ENCODE measurements at places on chromosomes 12 and 14.

GRCh38 chr14:69625299-69626131 lies 14.1 kb downstream of the SUSD6 start:
- DNase-seq = no peak

DNA sequence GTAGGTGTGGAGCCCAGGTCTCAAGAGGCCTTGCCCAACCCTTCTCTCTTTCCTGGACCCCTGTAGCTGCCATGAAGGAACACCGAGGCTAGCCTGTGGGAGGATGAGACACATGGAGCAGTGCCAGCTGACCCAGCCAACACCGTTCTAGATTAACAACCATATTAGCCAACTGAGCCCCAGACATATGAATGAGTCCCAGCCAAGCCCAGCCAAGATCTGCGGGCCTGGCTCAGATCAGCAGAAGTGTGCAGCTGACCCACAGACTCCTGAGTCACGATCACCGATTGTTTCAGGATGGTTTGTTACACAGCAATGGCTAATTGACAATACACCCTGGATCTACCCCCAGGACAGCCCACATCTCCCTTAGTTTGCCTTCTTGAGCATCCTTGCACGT lies 82.1 kb downstream of the NTF3 start:
- DNase-seq = peak; percentile 25

GRCh38 chr12:27076928-27077327 lies 5.5 kb downstream of the C12orf71 start:
- no peak for DNase-seq

- DNase-seq = no peak
These were observed 210.8 kb downstream of the C12orf50 start for GRCh38 chr12:87818441-87818840.

DNA sequence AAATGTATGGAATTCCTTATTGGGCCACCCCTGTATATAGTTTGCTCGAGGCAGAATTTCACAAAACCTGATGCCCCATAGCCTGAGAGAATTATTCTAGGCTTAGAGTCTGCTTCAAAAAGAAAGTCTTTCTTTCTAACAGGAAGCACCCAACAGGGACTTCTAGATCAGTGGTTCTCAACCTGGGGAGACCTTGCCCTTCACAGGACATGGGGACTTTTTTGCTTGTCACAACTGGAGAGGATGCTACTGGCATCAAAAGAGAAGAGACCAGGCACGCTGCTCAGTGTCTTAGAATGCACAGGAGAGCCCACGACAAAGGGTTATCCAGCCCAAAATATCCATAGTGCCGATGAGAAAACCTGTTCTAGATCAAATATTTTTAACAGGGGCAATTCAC lies 18.9 kb downstream of the WSB2 start:
- DNase-seq = no peak

GRCh38 chr14:53692451-53692850 lies 264.2 kb downstream of the BMP4 start:
- no peak for DNase-seq

- no peak for DNase-seq
These were observed 88.9 kb upstream of the ESRRB start for GRCh38 chr14:76287063-76287462.

DNA sequence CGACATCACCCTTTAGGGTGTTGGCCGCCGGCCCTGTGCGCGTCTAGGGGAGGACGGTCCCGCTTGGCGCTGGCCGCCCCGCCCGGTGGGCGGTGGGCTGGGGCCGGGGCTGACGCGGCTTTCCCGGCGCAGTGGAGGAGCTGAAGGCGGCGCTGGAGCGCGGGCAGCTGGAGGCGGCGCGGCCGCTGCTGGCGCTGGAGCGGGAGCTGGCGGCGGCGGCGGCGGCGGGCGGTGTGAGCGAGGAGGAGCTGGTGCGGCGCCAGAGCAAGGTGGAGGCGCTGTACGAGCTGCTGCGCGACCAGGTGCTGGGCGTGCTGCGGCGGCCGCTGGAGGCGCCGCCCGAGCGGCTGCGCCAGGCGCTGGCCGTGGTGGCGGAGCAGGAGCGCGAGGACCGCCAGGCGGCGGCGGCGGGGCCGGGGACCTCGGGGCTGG lies 3.6 kb downstream of the TNFAIP2 start:
- no peak for DNase-seq

- DNase-seq = no peak
These were observed 29.3 kb upstream of the PNMA1 start for GRCh38 chr14:73743431-73743931.

GRCh38 chr14:25953532-25954139 lies 644.2 kb downstream of the NOVA1 start:
- peak; percentile 62 for DNase-seq

Data from ureter (tissue), 1 donor.